ENCODE measurements at places on chromosomes 4 and X.

- DNase-seq = no peak
Measured at GRCh38 chr4:19425146-19425545, 826.6 kb upstream of the SLIT2 start.

- no peak for DNase-seq
Measured at GRCh38 chr4:83831588-83831987, 295.7 kb downstream of the GPAT3 start.

DNA sequence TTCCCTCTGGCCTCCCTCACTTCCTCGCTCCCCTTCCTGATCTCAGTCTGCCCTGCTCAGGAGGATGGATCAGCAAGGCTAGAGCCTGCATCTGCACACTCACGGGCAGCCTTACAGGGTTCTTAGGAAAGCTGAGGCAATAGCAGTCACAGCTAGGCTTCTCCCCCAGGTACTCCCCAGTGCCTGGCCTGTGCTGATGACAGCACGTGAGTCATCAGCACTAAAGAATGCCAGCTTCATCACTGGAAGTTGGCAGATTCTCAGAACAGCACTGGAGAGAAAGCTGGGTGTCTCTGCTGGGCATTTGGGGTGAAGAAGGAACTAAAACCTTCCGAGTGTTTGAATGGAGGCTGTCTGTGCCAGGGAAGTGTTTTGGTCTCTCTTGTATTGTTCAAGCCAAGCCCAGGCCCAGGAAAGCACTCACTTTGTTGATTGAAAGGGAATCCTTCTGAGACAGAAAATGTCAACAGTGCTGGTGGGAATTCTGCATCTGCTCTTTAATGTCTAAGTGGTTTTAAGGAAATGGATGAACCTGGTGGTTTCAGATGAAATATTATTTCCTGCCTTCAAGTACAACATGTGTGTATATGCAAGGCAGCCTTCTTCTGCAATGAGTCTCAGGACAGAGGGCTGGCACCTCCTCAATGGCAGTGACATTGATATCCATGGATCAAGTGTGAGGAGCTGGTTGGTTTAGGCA lies 73.0 kb upstream of the SCOC start:
- DNase-seq = no peak

GRCh38 chr4:30808276-30808675 lies 88.1 kb downstream of the PCDH7 start:
- DNase-seq = no peak

GRCh38 chr4:140255467-140255866 lies 101.5 kb upstream of the MAML3 start:
- no peak for DNase-seq

GRCh38 chr4:134200811-134201215 lies 776 bp downstream of the PABPC4L start:
- no peak for DNase-seq
